ENCODE measurements at places on chromosomes 6 and 20. TPM values are rescaled to one million over a fixed set of nuclear protein-coding genes. Genes with fewer than 3 reads are reported as not detected.

Gene HLA-DQA2
- total RNA-seq: not detected

DNA sequence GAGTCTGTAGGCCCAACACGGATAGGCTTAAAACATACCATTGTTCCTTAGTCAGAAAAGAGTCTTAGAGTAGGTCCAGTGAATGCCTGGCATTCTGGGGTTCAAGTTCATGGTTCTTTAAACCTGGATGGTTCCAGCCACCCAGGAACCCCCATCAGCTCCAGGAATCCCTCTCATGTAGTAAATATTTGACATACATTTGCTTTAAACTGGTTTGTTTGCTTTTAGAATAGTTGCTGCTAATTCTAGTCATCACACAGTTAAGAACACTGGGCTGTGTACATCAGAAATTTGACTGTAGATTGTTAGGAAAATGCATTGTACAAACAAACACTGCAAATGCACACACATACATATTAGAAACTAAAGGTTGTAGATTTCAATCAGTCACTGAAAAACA, 30.6 kb upstream of the PBOV1 start:
- no peak for DNase-seq
- H3K27me3 ChIP-seq: peaks cover 8% of the 10 kb centered on the region
- no peaks in the 10 kb centered on the region for H3K36me3 ChIP-seq
- no peaks in the 10 kb centered on the region for H3K4me1 ChIP-seq
- no peak overlapping the region for H3K27ac ChIP-seq

- H3K4me3 ChIP-seq: no peak overlapping the region
- H3K27me3 ChIP-seq: peaks cover 80% of the 10 kb centered on the region
- H3K36me3 ChIP-seq: no peaks in the 10 kb centered on the region
- no peak for DNase-seq
Measured at GRCh38 chr6:108157981-108158525, 7.8 kb upstream of the NR2E1 start.

Gene KIAA1755
- 2.5 TPM for total RNA-seq

GRCh38 chr6:154901876-154902552, 93.1 kb upstream of the TIAM2 start:
- 0 out of 2 replicates have a peak, but pooled peaks cover 2% of the 10 kb centered on the region for H3K36me3 ChIP-seq
- DNase-seq: no peak
- H3K27me3 ChIP-seq: no peaks in the 10 kb centered on the region
- no peaks in the 10 kb centered on the region for H3K4me1 ChIP-seq
- no peak overlapping the region for H3K27ac ChIP-seq
- H3K4me3 ChIP-seq: no peak overlapping the region

Gene MLN
- total RNA-seq: not detected

DNA sequence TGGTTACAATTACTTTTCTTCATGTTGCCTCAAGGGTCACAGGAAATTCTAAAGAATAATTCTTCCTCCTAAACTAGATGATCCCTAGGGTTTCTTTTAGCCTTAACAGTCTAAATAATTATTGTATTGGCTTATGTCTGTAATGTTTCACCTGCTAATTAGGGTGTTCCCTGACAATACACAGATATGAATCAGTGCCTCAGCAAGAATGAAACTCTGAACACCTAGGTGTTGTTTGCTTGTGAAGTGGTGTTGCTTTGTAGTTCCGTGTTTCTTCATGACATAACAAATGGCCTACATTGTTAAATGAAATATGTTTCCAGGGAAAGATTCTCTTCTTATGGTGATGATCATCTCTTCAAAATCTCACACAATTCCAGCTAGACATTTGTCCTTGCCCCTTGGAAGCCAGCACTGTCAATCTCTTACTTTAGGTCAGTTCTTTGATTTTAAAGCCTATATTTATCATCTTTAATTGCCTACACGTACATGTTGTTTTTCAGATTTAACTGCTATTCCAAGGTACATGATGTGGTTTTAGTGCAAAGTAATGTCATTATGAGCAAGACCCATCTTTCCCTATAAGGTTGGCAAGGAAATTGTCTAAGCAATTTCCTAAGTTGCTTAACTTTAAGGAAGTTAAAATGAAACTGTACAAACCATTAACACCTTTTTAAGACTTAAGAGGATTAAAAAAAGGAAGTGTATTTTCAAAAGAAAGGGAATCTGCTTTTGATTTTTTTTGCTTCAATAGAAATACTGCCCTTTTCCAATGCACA, 111.9 kb downstream of the TBC1D7 start:
- no peak overlapping the region for H3K4me3 ChIP-seq
- no peaks in the 10 kb centered on the region for H3K27me3 ChIP-seq
- DNase-seq: no peak
- H3K36me3 ChIP-seq: no peaks in the 10 kb centered on the region
- H3K27ac ChIP-seq: no peak overlapping the region
- no peaks in the 10 kb centered on the region for H3K4me1 ChIP-seq

DNA sequence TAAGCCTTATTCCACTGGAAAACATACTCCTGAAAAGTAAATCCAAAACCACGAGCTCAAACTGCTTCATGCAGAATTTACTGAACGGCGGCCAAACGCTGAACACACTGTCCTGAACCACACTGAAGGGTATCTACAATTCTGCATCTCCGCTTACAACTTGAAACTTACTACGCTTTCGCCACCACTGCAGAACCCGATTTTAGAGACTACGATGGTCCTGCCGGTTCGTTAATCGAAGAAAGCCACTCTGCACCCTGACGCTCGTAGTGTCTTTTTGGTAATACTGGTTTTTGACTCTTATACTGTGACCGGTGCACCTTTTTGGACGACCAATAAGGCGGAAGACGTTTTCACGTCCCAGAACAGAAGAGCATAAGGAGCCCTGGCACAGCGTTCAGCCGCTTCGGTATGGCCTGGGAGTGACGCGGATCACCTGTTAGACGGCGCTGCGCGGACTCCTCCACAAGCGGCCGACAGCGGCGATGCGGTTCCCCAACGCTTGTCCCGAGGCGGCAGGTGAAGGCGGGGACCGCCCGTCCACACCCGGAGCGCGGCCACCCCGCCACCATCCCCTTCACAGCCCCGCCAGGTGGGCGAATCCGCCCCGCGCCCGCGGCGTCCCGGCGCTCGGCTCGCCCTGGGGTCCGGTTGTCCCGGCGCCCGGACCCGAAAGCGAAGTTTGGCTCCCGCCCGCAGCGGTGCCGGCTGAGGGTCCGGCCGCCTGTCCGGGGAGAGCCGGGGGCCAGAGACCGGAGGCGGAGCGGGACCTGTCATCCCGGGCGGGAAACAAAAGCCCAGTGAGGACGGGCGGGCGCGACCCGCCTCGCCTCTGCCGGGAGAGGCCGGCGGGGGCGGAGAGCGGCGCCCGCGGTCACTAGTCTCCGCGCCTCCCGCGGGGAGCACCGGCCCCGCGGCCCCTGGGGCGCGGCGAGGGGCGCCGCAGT, 784 bp downstream of the FKBP5 start:
- no peaks in the 10 kb centered on the region for H3K27me3 ChIP-seq
- peaks cover 2% of the 10 kb centered on the region for H3K4me1 ChIP-seq
- peak overlapping the region; percentile 59 for H3K4me3 ChIP-seq

Gene OLIG3
- total RNA-seq: not detected

GRCh38 chr6:84050408-84050807, 16.8 kb downstream of the MRAP2 start:
- DNase-seq: no peak
- H3K4me1 ChIP-seq: no peaks in the 10 kb centered on the region
- no peaks in the 10 kb centered on the region for H3K36me3 ChIP-seq
- no peak overlapping the region for H3K27ac ChIP-seq
- H3K27me3 ChIP-seq: peaks cover 2% of the 10 kb centered on the region

GRCh38 chr20:48308232-48308781, 519.5 kb downstream of the PREX1 start:
- no peaks in the 10 kb centered on the region for H3K36me3 ChIP-seq
- H3K27ac ChIP-seq: no peak overlapping the region
- peaks cover 30% of the 10 kb centered on the region for H3K27me3 ChIP-seq

DNA sequence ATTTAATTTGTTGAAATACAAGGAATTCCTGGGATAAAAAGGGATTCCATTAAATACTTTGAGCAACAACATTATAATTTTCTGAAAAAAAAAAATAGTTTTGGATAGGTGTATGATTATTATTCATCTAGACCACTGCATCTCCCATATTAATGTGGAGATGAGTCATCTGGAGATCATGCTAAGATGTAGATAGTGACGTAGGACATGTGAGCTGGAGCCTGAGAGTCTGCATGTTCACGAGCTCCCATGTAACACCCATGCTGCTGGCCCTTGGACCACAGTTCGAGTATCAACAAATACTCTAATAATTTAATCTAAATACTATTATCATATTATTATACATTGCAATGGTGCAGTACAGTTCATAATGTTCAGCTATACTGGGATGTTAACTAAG, 91.6 kb downstream of the EPM2A start:
- no peaks in the 10 kb centered on the region for H3K36me3 ChIP-seq
- no peaks in the 10 kb centered on the region for H3K27me3 ChIP-seq
- no peak overlapping the region for H3K4me3 ChIP-seq
- peak; percentile 83 for DNase-seq
- no peaks in the 10 kb centered on the region for H3K4me1 ChIP-seq

DNA sequence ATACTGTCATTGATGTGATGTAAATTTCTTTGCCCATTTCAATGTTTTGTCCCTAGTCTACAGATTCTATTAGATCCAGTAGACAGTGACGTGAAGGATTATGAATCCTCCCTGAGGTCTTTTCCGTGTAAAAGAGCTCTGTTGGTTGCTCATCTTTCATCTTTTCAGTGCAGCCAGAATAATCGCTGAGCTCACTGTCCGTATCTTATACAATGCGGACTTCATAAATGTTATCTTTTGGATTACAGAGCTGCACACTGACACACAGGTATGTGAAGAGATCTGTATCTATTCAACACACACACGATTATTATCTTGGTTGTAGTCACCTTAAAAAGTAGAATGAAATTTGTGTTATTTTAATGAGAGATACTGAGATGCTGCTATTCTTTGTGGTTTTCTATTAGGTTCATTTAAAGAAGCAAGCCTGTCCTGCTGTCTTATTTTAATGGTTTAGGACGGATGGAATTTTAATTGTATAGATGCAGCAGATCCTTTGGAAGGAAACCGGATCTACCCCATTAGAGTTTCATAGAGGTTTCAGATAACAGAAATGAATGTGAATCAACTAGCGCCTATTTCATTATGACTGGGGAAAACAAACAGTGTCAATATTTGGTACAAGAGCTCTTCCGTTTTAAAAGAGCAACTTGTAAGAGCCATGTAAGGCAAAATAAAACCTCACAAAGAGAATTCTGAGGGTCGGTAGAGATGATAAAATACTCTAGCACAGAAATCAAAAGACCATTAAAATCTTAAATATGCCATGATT, 79.4 kb downstream of the BMP6 start:
- H3K4me3 ChIP-seq: no peak overlapping the region
- H3K27ac ChIP-seq: no peak overlapping the region
- no peak for DNase-seq
- H3K4me1 ChIP-seq: peaks cover 2% of the 10 kb centered on the region
- no peaks in the 10 kb centered on the region for H3K36me3 ChIP-seq

DNA sequence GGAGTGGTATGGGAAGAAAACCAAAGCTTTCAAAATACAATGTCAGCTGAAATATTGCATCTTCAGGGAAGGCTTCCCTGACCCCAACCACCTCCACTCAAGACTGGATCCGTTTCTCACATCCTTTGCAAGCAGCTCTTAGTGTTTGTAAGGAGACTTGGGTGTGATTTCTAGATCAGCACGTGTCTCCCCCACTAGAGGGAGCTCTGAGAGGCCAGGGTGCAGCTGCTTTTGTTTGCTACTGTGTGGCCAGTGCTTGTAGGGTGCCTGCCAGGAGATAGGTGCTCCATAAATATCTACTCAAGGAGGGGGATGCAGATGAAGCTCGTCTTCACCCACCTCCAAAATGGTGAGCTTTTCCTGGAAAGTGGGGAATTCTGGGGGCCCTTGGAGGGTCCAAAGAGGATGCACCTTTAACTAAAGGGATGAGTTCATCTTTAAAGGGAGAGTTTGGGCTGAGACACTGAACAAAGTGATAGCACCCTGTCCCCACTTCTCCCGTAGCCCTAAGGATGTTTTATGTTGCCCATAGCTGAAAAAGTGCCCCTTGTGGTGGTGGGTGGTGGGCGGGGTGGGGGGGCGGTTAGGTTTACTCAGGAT, 52.6 kb upstream of the MAFB start:
- no peak overlapping the region for H3K27ac ChIP-seq
- peaks cover 20% of the 10 kb centered on the region for H3K27me3 ChIP-seq
- no peak overlapping the region for H3K4me3 ChIP-seq

DNA sequence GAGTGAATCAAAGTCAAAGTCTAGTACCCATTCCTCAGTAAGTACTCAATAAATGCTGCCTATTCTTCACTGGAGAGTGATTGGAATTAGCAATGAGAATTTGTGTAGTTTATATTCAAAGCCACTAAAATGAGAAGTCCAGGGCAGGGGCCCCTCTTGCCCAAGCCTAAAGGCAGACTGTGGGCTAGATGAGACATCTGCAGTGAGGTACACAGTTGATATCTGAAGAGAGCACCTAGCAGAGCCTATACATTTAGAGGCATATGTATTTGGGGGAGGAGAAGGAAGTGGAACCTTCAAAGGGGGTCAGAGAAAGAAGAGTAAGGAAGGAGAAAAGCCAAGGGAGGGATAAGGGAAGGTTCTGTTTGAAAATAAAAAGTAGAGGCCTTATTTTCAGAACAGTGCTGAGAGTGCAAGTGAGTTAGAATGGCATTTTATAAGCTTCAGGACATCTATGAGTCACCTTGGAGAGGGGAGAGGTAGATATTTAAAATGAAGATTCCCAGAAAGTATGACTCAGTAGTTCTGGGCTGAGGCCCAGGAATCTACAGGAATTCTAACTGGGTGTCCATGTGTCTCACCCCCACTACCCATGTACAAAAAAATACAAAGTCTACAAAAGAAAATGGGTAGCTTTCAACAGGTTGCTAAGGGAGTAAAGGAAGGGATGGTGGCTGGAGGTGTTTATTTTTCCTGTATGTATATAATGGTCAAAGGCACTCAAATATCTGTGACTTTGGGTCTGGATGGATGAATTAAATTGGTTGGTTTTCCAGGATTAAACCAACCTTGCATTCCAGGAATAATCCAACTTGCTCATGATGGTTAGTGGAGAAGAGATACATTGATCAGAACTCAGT, 135.1 kb downstream of the ZFP64 start:
- H3K36me3 ChIP-seq: no peaks in the 10 kb centered on the region
- peaks cover 7% of the 10 kb centered on the region for H3K4me1 ChIP-seq
- H3K27me3 ChIP-seq: no peaks in the 10 kb centered on the region
- H3K4me3 ChIP-seq: no peak overlapping the region
- H3K27ac ChIP-seq: peak overlapping the region; percentile 38

Gene CDH26
- total RNA-seq: not detected

DNA sequence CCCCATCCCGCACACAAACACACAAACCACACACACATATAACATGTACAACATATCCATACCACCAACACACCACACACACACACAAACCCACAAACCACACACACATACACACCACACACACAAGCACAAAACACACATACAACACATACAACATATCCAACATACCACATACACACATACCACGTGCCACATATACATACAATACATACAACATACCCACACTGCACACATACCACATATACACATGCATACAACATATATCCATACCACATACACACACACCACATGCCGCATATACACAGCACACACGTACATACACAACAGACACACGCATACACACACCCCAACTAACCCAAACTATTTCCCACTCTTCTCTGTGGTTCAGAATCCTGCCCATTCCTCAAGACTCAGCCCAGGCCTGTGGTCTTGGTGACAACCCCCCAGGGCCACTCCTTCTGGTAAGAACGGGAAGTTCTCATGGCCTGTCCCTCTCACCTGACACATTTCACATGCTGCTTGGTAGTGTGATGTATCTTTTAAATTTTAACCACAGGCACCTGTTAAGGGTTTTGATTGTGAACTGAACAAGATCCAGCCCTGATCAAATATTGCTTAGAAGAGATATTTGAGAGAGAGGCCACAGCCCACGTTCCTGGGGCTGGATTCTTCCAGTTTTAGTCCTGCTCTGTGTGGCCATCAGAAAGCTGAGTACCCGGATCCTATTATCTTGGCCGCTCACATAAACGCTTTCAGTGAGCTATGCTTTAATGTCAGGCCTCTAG, 55.9 kb upstream of the KCNK16 start:
- peaks cover 3% of the 10 kb centered on the region for H3K27me3 ChIP-seq
- no peaks in the 10 kb centered on the region for H3K4me1 ChIP-seq
- no peak overlapping the region for H3K4me3 ChIP-seq

Data from IMR-90 (cell line).